Naive thymus-derived CD4-positive, alpha-beta T cell (primary cell): ENCODE measurements at places on chromosomes 3 and 15. TPM values are rescaled to one million over a fixed set of nuclear protein-coding genes. Genes with fewer than 3 reads are reported as not detected.

GASK1A gene
- 0.21 TPM for polyA plus RNA-seq

UROC1 gene
- polyA plus RNA-seq, result not detected

EMC7 gene
- polyA plus RNA-seq, result 112 TPM

MUSTN1 gene
- not detected for polyA plus RNA-seq

C3orf85 gene
- not detected for polyA plus RNA-seq

ATP1B3 gene
- polyA plus RNA-seq, result 81.5 TPM

STRA6 gene
- polyA plus RNA-seq, result not detected

C3orf20 gene
- 0.05 TPM for polyA plus RNA-seq

GAP43 gene
- not detected for polyA plus RNA-seq

LINGO1 gene
- polyA plus RNA-seq, result not detected

GABRR3 gene
- polyA plus RNA-seq, result not detected

HGD gene
- polyA plus RNA-seq, result not detected

SLC12A1 gene
- polyA plus RNA-seq, result not detected

TM4SF18 gene
- polyA plus RNA-seq, result not detected

PFN2 gene
- polyA plus RNA-seq, result 10.4 TPM

ARPIN gene
- polyA plus RNA-seq, result not detected

VPS13C gene
- 12.7 TPM for polyA plus RNA-seq

LOXL1 gene
- polyA plus RNA-seq, result 1.3 TPM

BTLA gene
- 18.5 TPM for polyA plus RNA-seq

NDUFB4 gene
- polyA plus RNA-seq, result 277 TPM

INSYN1 gene
- not detected for polyA plus RNA-seq

SCAANT1 gene
- not detected for polyA plus RNA-seq

CCR9 gene
- polyA plus RNA-seq, result 0.45 TPM

STAC gene
- not detected for polyA plus RNA-seq

RASL12 gene
- not detected for polyA plus RNA-seq

CHRNA5 gene
- polyA plus RNA-seq, result 0.12 TPM

CTXND1 gene
- polyA plus RNA-seq, result not detected

CKMT1A gene
- not detected for polyA plus RNA-seq

FMN1 gene
- polyA plus RNA-seq, result 1.4 TPM

SKOR1 gene
- not detected for polyA plus RNA-seq

AADACL2 gene
- not detected for polyA plus RNA-seq

HRG gene
- not detected for polyA plus RNA-seq

MUC4 gene
- polyA plus RNA-seq, result not detected

RLBP1 gene
- not detected for polyA plus RNA-seq

TMEM40 gene
- not detected for polyA plus RNA-seq

PLSCR4 gene
- polyA plus RNA-seq, result not detected

C2CD4B gene
- polyA plus RNA-seq, result not detected

KLHL40 gene
- polyA plus RNA-seq, result not detected

SAMD7 gene
- polyA plus RNA-seq, result not detected

RNF7 gene
- polyA plus RNA-seq, result 123 TPM

SNRK gene
- polyA plus RNA-seq, result 63.4 TPM

GOLGA8T gene
- polyA plus RNA-seq, result not detected

TGM5 gene
- polyA plus RNA-seq, result not detected

GHSR gene
- not detected for polyA plus RNA-seq

SLC22A14 gene
- not detected for polyA plus RNA-seq
